Left forelimb (tissue), 1 donor: ENCODE measurements at places on chromosomes 7 and 10.

GRCh38 chr10:11682851-11683250 is 59.3 kb upstream of the ECHDC3 start:
- DNase-seq: no peak

- no peak for DNase-seq
Observed at GRCh38 chr10:130175074-130175473, 38.9 kb downstream of the GLRX3 start.

DNA sequence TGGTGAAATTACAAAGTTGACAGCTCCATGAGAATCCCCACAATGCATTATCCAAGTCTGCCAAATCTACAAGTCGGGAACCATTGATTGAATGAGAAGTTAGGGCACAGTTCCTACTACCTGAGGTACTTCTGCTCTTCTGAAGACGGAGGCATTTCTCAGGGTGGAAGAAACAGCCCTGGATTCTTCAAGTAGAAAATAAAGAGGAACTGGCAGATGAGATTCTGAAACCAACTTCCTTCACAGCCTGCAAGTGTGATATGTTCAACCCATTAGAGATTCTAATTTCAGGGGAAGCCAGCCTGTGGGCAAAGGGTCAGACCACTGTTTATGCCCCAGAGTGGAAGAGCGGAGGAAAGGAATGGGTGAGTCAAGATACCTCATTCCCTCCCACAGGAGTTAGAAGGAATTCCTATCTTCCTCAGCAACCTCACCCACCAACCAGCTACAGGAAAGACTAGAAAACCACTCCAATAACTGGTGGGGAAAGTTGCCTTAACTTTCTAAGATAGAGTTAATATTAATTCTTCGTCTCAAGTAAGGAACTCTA is 50.5 kb upstream of the BMPER start:
- no peak for DNase-seq

DNA sequence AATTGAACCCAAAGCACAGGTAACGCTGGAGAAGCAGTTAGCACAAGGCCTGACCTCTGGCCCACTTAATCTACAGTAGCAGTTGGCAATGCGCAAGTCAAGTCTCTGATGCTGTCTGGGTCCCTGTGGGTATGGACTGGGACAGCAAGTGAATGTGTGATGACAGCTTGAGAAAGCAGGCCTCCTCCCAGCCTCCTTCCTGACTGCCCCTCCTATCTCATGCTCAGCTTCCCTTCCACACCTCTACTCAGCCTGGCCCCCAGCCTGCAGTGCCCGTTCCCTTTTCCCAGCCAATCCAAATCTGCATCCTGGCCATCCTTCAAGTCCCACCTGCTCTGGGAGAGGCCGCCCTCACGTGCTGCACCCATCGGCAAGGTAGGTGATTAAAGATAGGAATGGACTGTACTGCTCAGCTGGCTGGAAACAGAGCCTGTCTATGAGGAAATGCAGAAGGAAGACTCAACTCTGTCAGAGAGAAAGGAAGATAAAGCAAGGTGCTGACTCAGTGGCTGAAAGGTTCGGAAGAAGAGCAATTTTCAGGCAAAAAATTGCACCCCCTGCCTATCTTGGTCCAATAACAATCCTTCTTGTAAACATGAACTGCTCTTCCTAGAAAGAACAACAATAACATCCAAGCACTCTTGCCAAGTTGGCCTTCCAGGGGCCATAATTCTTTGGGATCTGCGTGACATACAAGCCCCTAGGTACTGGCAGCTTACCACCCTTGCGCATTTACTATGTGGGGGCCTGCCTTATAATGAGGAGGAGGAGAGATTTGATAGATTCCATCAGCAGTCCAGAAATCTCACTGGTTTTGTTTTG is 16.6 kb upstream of the FGFR2 start:
- DNase-seq: no peak

DNA sequence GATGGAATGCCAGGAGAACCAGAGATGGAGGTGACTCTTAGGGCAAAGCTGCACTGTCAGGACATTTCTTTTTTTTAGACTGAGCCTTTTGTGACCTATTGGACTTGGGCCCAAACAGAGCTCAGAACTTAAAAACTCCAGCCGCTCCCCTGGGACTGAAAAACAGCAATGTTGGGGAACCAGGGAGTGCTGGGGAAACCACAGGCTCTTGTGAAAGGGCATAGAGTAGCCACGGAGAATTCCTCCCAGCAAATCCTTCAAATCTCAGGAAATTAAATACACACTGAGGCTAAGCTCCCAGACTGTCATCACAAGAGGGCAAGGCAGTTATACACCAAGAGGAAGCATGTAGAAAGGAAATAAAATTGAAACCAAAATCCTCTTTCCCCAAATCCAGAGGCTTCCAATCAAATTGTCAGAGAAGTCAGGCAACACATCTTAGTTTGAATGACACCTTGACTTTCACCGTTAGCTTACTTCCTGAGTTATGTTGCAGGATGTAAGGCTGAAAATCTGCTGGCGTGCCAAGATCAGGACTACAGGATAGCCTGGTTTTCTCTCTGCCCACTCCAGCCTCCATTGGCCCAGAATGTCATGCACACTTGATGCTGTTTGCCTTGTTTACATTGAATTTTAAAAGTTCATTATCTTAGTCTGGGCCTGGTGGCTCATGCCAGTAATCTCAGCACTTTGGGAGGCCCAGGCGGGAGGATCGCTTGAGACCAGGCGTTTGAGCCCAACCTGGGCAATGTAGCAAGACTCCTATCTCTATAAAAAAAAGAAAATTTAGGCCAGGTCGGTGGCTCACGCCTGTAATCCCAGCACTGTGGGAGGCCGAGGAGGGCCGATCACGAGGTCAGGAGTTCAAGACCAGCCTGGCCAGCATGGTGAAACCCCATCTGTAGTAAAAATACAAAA is 2.6 kb upstream of the RFC2 start:
- no peak for DNase-seq
